ENCODE measurements at places on chromosomes 4 and X.

DNA sequence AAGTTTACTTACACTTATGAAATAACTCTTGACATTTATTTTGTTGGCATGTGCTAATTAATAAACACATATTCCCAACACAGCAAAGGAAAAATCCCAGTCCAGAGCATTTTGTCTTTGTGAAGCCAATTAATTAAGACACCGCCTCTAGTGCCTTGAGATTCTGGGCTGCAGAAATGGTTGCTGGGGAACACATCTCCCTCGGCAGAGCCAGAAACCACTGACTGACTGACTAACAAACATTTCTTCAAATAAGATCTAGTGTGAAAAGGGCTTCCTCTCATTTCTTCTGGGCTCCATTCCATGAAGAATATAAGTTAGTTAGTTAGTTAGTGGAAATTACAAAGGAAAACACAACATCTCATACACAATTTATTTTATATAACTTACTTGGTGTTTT, 28.4 kb upstream of the NAP1L5 start:
- DNase-seq, result no peak

DNA sequence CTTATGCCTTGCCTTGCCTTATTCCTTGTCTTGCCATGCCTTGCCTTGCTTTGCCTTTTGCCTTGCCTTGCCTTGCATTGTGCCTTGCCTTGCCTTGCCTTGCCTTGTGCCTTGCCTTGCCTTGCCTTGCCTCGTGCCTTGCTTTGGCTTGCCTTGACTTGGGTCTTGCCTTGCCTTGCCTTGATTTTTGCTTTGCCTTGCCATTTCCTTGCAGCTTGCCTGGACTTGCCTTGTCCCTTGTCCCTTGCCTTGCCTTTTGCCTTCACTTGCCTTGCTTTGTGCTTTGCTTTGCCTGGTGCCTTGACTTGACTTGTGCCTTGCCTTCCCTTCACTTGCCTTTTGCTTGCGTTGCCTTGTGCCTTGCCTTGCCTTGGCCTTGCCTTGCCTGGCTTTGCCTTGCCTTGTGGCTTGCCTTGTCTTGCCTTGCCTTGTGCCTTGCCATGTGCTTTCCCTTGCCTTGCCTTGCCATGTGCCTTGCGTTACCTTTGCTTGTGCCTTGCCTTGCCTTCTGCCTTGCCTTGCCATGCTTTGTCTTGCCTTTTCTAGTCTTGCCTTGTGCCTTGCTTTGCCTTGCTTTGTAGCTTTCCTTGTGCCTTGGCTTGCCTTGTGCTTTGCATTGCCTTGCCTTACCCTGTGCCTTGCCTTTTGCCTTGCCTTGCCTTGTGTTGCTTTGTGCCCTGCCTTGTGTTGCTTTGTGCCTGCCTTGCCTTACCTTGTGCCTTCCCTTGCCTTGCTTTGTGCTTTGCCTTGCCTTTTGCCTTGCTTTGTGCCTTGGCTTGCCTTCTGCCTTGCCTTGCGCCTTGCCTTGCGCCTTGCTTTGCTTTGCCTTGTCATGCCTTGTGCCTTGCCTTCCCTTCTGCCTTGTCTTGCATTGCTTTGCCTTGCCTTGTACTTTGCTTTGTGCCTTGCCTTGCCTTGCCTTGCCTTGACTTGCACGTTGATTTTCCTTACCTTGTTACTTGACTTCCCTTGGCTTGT, 92.8 kb downstream of the TAB3 start:
- DNase-seq, result no peak

DNA sequence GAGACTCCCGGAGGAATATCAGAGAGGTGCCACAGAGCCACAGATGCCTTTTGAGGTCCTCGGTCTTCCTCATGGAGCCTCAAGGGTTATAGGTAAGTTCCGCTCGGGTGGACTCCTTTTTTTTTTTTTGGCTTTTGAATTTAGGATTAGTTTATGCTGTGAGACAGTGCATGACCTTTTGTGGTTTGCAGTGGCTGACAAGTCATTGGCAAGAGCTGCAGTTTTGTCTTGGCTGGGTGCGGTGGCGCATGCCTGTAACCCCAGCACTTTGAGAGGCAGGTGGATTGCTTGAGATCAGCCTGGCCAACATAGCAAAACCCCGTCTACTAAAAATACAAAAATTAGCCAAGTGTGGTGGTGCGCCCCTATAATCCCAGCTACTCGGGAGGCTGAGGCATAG, 4.5 kb upstream of the GRSF1 start:
- no peak for DNase-seq

- no peak for DNase-seq
These were observed 386.7 kb upstream of the IGFBP7 start for GRCh38 chr4:57496697-57497471.
